ENCODE measurements at places on chromosomes 2 and 18.

- H3K36me3 ChIP-seq: no peaks in the 10 kb centered on the region
- DNase-seq: no peak
- no peak overlapping the region for H3K4me3 ChIP-seq
- no peaks in the 10 kb centered on the region for H3K4me1 ChIP-seq
- H3K27ac ChIP-seq: no peak overlapping the region
Observed at GRCh38 chr2:212024040-212024439, 514.6 kb downstream of the ERBB4 start.

GRCh38 chr18:65411061-65411460, 339.8 kb upstream of the CDH7 start:
- no peak overlapping the region for H3K4me3 ChIP-seq
- DNase-seq: no peak
- no peak overlapping the region for H3K27ac ChIP-seq
- H3K27me3 ChIP-seq: no peaks in the 10 kb centered on the region
- H3K4me1 ChIP-seq: no peaks in the 10 kb centered on the region
- no peaks in the 10 kb centered on the region for H3K36me3 ChIP-seq

DNA sequence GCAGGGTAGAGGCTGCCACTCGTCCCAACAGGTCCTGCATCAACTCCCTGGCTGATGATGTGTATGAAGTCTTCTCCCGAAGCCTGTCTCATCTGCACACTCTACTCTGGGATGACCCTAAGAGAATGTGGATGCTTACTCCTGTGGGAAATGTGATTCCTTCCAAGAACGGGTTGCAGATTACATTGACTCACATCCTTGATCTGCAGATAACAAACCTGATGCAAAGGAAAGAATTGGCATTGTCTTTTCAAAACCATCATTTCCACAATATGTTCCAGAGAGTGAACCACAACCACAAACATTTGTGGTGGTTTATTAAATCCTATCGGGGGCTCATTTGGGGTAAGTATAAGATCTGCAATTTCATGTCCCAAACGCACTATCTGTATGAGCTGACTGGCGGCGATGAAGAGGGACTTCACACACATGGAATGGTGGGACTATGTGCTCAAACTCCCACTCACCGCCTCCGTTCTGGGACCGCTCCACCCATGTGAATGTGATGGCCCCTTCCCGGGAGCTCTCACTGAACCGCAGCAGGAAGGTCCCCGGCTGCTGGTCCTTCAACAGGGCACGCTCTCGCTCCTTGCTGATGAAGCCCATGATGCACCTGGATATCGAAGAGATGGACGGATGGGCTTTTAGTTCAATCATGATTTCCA, 35.5 kb downstream of the STAT1 start:
- peaks cover 94% of the 10 kb centered on the region for H3K36me3 ChIP-seq
- no peak for DNase-seq
- no peaks in the 10 kb centered on the region for H3K27me3 ChIP-seq
- no peaks in the 10 kb centered on the region for H3K4me1 ChIP-seq
- H3K4me3 ChIP-seq: no peak overlapping the region
- H3K27ac ChIP-seq: no peak overlapping the region

- DNase-seq: no peak
- peaks cover 93% of the 10 kb centered on the region for H3K27me3 ChIP-seq
Observed at GRCh38 chr2:120318626-120319025, 27.3 kb upstream of the INHBB start.

- DNase-seq: peak; percentile 83
- no peak overlapping the region for H3K4me3 ChIP-seq
- peaks cover 37% of the 10 kb centered on the region for H3K4me1 ChIP-seq
- no peaks in the 10 kb centered on the region for H3K27me3 ChIP-seq
Observed at GRCh38 chr2:39488450-39488849, 51.4 kb upstream of the MAP4K3 start.

DNA sequence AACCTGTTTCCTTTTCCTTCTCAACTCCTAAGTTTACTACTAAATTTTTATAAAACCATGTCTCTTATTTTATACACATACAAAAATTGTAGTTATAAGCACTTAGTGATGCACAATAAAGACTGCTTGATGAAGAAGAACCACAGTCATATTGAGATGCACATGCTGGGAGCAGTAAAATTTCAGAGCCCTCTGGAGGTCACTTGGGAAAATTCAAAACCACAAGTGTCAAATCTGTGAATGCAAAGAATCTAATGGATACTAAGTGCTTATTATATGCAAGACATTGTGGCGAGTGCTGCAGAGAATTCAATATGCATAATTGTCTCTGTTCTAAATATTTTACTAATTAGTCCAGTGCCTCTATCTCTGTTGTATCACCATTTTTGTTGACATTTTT, 180.5 kb downstream of the VWC2L start:
- H3K4me1 ChIP-seq: no peaks in the 10 kb centered on the region
- DNase-seq: peak; percentile 7
- H3K36me3 ChIP-seq: no peaks in the 10 kb centered on the region
- no peak overlapping the region for H3K27ac ChIP-seq
- no peak overlapping the region for H3K4me3 ChIP-seq

DNA sequence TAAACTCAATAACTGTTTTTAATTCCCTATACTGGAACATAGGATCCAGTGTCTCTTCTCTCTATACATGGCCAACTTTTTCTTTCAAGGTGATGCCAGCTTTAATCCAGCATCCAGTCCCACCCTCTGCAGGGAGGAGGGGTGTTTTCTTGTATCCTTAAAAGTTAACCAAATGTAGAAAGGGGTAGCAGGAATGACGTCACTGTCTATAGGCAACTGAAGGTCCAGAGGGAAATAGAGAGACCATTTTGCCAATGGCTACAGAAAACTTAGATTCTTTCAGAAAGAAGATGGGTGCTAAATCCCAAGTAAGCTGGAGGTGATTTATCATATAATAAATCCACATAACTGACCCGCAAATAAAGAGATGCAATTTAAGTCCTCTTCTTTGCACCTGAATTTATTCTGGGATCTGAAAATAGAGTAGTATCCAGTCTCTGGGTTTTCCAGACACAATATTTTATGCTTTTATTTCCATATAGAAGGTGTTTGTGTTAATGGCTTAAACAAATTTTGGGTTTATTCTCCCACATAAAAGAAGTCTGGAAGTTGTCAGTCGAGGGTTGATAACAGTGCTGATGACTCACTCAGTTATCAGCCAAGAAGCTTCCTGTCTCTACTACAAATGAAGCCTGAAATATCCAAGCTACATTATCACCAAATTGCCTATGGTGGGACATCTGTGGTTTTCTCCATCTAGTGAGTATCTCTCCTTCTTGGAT, 5.7 kb upstream of the DNER start:
- no peak for DNase-seq
- H3K27me3 ChIP-seq: peaks cover 1% of the 10 kb centered on the region
- no peak overlapping the region for H3K4me3 ChIP-seq
- H3K4me1 ChIP-seq: no peaks in the 10 kb centered on the region
- no peaks in the 10 kb centered on the region for H3K36me3 ChIP-seq
- H3K27ac ChIP-seq: no peak overlapping the region

GRCh38 chr2:16824472-16824871, 158.8 kb upstream of the CYRIA start:
- H3K4me3 ChIP-seq: no peak overlapping the region
- no peaks in the 10 kb centered on the region for H3K36me3 ChIP-seq
- no peaks in the 10 kb centered on the region for H3K4me1 ChIP-seq
- H3K27me3 ChIP-seq: no peaks in the 10 kb centered on the region
- DNase-seq: no peak
- H3K27ac ChIP-seq: no peak overlapping the region

DNA sequence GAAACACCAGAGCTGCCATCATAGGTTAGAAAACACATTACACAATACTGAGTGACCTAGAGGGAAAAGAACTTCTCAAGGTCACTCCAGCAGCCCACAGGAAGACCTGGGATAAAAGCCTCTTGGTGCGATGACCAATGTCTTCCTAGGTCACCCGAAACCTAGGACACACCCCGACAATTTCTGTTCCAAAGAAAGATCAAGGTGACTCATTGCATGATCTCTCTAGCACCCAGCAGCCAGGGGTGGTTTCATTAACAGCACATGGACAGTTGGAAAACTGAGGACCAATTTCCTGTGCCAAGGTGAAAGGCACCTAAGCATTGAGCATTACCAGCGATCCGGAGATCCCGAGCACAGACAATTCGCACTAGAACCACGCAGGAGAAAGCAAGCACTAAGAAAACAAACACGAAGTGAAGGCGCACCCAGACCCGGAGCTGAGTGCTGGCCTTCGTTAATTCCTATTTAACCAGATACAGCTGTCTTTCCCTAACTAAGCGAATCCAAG, 1.5 kb downstream of the CACNB4 start:
- no peak overlapping the region for H3K27ac ChIP-seq
- peaks cover 77% of the 10 kb centered on the region for H3K27me3 ChIP-seq
- H3K4me1 ChIP-seq: peaks cover 38% of the 10 kb centered on the region
- no peaks in the 10 kb centered on the region for H3K36me3 ChIP-seq
- peak overlapping the region; percentile 45 for H3K4me3 ChIP-seq

GRCh38 chr2:169702996-169703395, 8.7 kb downstream of the PHOSPHO2 start:
- H3K27me3 ChIP-seq: no peaks in the 10 kb centered on the region
- peaks cover 1% of the 10 kb centered on the region for H3K4me1 ChIP-seq
- no peak for DNase-seq
- no peak overlapping the region for H3K4me3 ChIP-seq
- H3K36me3 ChIP-seq: peaks cover 5% of the 10 kb centered on the region

GRCh38 chr2:70340761-70341476, 39.1 kb upstream of the FAM136A start:
- H3K36me3 ChIP-seq: no peaks in the 10 kb centered on the region
- H3K4me3 ChIP-seq: no peak overlapping the region
- H3K27me3 ChIP-seq: peaks cover 25% of the 10 kb centered on the region
- no peak overlapping the region for H3K27ac ChIP-seq
- peak; percentile 62 for DNase-seq
- no peaks in the 10 kb centered on the region for H3K4me1 ChIP-seq

DNA sequence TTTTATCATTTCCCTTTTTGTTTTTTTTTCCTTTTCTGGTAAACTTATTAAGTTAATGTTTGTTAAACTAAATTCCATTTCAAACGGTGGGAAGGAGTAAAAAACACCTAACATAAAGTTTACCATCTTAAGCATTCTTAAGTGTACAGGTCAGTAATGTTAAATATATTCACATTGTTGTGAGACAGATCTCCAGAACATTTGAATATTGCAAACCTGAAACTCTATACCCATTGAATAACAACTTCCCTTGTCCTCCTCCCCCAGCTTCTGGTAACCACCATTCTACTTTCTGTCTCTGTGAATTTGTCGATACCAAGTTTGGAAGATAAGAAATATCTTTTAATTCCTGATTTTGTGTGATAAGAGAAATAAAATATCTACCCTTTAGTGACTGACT, 12.0 kb upstream of the NAT8 start:
- H3K4me3 ChIP-seq: no peak overlapping the region
- H3K27me3 ChIP-seq: no peaks in the 10 kb centered on the region
- no peak for DNase-seq
- no peak overlapping the region for H3K27ac ChIP-seq
- no peaks in the 10 kb centered on the region for H3K36me3 ChIP-seq

DNA sequence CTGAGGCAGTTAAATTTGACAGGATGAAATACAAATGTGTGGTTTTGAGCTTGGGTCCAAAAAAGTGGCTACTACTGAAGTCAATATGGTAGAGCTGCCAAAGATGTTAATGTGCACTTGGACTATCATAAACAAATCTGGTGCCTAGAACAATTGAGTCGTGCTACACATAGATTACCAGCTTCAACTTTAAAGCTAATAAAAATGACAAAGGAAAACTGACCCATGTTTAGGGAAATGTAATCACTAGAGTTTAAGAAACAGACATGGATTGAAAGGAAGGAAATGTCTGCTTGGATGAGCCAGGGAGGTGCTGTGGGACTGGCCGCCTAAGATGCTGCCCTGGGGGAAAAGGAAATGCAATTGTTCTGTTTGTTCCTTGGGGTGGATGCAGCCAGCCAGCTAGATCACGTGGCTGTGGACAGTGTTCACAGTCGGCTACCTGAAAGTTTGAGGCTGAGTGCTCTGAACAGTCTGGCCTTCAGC, 36.6 kb downstream of the CYB5A start:
- DNase-seq: no peak
- H3K4me3 ChIP-seq: no peak overlapping the region
- H3K27me3 ChIP-seq: no peaks in the 10 kb centered on the region
- no peak overlapping the region for H3K27ac ChIP-seq

- H3K27me3 ChIP-seq: peaks cover 34% of the 10 kb centered on the region
- no peak overlapping the region for H3K4me3 ChIP-seq
- no peaks in the 10 kb centered on the region for H3K36me3 ChIP-seq
- DNase-seq: no peak
- peaks cover 38% of the 10 kb centered on the region for H3K4me1 ChIP-seq
Observed at GRCh38 chr18:62610351-62610700, 87.5 kb downstream of the ZCCHC2 start.

GRCh38 chr18:79526468-79527460, 131.0 kb downstream of the NFATC1 start:
- no peak overlapping the region for H3K4me3 ChIP-seq
- no peak for DNase-seq
- H3K36me3 ChIP-seq: no peaks in the 10 kb centered on the region
- H3K27ac ChIP-seq: no peak overlapping the region
